Sigmoid colon (tissue), 7 donors: ENCODE measurements at places on chromosomes 1 and 21. TPM values are rescaled to one million over a fixed set of nuclear protein-coding genes. Genes with fewer than 3 reads are reported as not detected.

The PROK1 gene
- total RNA-seq: 3.2 TPM

The LRRC71 gene
- total RNA-seq: not detected

The VCAM1 gene
- 6.7 TPM for total RNA-seq

The ZNF695 gene
- 0.14 TPM for total RNA-seq

The NUP210L gene
- under 0.01 TPM for total RNA-seq

The HAO2 gene
- not detected for total RNA-seq

The LCE2A gene
- not detected for total RNA-seq

The CCSAP gene
- total RNA-seq: 6.1 TPM

The SPSB1 gene
- total RNA-seq: 17.4 TPM

The HSD3B2 gene
- total RNA-seq: not detected

The EXO1 gene
- total RNA-seq: 0.27 TPM

DNA sequence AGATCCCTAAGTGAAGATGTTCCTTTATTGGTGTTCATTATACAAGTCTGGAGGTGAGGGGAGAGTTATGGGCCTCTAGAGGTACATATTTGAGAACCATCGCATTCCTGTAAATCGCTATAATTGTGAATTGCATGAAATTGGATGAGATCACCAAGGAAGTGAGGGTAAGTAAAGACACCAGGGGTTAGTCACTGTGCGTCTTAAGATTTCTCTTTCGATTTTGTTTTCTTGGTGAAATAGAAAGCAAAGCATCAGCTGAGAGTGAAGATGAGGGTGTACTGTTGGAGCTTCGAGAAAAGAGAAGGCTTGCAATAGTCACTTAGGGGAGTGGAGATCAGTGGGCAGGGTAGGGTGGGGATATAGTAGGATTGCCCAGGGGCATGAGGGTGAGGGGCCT lies 82.1 kb downstream of the RAVER2 start:
- no peak for DNase-seq

- no peak for DNase-seq
These were observed 26.4 kb downstream of the LRRC53 start for GRCh38 chr1:74486036-74486435.

DNA sequence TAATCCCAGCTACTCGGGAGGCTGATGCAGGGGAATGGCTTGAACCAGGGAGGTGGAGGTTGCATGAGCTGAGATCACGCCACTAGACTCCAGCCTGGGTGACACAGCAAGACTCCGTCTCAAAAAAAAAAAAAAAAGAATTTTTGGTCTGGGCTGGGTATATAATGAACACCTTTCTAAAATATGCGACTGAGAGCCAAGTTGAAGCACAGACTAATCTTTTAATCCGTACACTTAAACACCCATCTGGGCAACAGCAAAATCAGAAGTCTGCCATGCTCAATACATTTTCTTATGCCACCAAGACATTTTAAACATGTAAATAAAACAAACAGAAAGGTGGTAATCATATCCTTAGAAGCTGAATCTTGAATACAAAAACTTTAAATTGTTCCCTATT lies 31.6 kb upstream of the ABCB10 start:
- DNase-seq: no peak

DNA sequence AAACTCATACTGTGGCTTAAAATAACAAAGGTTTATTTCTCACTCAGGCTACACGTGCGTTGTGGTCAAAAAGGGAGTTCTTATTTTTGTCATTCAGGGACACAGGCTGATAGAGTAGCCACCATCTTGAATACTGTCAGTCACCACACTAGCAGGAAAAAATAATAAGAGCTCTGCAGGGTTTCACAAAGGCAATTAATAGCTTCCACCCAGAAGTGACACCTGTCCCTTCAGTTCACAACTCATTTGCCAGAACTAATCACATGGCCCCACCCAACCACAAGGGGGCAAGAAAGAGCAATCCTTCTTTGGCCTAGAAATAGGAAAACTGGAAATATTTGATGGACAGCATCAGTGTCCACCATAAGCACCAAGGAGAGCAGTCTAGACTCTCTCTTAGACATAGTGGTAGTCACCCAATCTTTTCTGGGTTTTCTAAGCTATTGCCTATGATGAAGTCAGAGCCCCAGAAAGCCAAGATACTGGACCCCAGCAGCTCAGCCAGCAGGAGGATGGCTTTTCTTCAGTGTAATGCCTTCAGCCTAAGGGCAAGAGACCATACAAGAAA lies 8.2 kb downstream of the HAPLN2 start:
- DNase-seq: no peak

GRCh38 chr1:114379987-114380386 lies 131.0 kb downstream of the TRIM33 start:
- DNase-seq: no peak

DNA sequence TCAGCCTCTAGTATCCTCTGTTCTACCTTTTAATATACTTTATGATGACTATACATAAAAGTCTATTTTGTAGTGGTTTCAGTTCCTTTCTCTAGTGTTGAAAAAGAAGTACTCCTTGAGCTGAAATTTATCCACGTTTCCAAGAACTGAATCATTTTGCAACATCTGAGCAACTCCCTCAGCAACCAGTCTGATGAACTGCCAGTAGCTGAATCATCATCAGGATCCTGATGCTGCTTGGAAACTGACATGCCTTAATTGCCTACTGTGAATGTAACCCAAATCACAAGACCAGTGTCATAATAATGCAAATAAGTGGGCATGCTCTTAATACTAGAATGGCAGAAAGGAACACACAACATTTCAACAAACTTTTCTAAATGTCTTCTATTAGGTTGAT lies 103.3 kb downstream of the CYYR1 start:
- no peak for DNase-seq

DNA sequence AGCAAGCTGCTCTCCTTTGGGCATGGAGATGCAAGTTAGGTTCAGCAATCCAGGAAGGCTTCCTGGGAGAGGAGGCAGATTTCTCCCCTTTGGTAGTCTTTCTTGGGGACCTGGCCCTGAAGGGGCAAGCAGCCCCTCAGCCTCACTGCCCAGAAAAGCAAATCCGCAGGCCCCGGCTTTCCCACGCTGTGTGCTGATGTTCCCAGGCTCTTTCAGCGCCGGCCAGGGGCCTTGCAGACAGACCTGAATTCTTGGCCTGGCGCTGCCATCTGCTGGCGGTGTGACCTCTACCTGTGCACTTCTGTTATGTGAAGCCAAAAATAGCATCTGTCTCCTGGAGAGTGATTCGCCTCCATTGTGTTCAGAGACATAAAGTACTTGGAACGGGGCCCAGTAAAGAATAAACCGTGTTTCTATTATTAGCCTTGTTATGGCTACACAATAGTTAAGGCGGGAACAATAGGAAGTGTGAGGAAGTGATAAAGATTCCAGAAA lies 64.8 kb downstream of the ALPL start:
- peak; percentile 77 for DNase-seq

- DNase-seq: no peak
These were observed 443.0 kb downstream of the SIPA1L2 start for GRCh38 chr1:232186931-232187330.

GRCh38 chr1:116769561-116769977 lies 15.3 kb downstream of the CD2 start:
- no peak for DNase-seq

GRCh38 chr21:41322496-41323382 lies 6.1 kb downstream of the FAM3B start:
- no peak for DNase-seq

DNA sequence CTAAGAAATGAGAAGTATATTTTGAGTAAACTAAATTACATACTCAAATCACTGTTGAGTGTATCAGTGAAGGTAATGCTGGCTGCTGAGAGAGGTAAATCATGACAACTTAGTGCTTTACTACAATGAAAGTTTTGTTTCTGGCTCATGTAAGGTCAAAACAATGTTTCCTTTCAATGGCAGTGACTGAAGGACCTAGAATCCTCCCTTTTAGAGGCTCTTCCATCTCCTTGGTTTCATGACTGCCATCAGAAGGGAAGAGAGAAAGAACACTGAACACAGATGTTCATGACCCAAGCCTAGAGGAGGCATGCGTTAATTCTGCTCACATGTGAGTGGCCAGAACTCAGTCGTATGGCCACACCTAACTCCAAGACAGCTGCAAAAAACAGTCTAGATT lies 130.6 kb downstream of the AKT3 start:
- DNase-seq: no peak

GRCh38 chr1:14568716-14569355 lies 29.6 kb upstream of the KAZN start:
- no peak for DNase-seq

- peak; percentile 39 for DNase-seq
These were observed 121.8 kb downstream of the TOMM20 start for GRCh38 chr1:235006816-235007215.

DNA sequence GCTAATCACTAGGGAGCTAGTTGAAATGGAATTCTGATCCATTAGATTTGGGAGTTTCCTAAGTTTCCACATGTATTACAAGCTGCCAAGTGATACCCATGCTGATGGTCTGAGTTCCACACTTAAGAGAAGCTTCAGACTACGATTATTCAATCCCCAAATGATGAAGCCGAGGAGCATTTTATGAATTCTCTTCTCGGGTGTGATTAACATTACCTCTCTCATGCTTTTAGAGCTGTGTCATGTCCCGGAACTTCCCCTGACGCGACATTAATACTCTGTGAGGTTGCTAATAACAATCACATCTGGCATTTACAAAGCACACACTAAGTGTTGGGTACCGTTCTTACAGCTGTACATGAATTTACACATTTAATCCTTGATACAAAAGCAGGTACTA lies 63.0 kb downstream of the KCNJ15 start:
- no peak for DNase-seq

GRCh38 chr1:160062230-160062532 lies 7.8 kb downstream of the KCNJ10 start:
- peak; percentile 69 for DNase-seq
